Small intestine (tissue), 16 donors: ENCODE measurements at places on chromosomes 2 and 18. TPM values are rescaled to one million over a fixed set of nuclear protein-coding genes. Genes with fewer than 3 reads are reported as not detected.

GRCh38 chr2:46435796-46436360 is 43.5 kb upstream of the TMEM247 start:
- no peak for DNase-seq

DNA sequence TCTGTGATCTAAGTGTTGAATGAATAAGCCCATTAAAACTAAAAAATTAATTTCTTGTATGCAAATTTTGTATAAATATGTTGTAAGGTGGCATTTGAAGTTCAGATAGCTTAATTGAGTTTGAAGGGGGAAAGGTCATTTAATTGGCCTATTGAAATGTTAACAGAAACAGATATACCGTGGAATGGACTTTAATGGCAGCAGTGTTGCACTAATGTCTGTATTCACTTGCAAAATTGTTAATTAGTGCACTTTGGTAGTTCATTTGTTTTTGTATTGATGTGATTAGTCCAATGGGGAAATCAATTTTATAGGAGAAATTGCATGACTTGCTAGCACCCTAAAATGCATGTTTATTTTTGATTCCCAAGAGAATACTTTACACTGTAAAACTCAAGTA is 41.8 kb upstream of the OTX1 start:
- no peak for DNase-seq

DNA sequence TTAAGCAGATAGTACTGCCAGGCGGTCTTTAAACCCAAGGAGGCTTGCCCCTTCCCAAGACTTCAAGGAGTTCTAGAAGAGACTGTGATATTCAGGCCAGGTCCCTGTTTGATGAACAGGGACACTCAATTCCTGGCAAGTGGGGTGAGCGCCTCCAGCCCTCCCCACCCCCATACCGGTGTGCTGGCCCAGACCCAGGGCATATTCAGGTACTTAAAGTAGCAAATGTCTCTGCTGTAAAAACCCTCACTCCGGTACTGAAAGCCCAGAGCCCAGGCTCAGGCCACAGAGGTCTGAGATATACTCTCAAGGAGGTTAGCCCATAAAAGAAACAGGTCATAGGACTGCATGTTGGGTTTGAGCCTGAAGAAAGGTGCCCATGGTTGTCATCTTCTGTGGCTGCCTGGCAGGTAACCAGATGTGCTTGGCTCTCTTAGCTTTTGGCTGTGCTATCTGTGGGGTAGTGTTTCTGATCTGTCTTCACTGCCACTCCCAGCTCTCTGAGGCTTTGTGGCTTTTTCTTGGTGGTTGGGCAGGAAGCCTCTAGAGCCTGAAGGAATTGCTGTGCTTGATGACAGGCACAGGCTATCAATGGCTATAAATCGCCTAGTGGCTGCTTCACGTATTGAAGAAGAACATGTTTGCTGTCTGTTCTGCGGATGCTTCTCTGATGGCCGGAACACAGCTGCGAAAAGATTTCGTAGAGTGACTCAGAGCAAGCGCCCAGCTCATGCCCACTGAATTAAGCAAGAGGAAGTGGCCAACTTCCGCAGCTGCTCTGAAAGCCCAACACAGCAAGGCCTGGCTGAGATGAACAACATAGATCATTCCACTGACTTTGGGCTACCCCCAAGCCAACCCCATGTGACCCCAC is 63.3 kb upstream of the ALPP start:
- DNase-seq: no peak

GRCh38 chr2:5410991-5411700 is 281.0 kb upstream of the SOX11 start:
- no peak for DNase-seq

DNA sequence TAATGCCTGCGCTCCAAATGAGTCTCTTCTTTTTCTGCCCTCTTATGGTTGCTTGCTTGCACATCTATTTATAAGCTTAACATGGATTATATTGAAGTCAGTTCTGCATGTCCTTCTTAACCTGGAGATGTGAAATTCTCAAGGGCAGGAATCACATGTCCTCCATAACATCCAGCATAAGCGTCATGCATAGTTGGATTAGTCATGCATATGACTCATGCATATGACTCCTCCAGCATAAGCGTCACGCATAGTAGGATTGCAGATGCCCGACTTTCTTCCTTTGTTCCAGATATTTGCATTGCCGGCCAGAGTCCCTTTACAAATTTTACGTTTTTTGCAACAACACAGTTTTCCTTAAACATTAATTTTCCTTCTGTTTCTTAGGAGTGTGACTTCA is 308.6 kb downstream of the TGIF1 start:
- no peak for DNase-seq

- peak; percentile 51 for DNase-seq
These were observed 344.8 kb downstream of the TGIF1 start for GRCh38 chr18:3794537-3795348.

GRCh38 chr18:34493099-34493544 is 217.0 kb upstream of the DTNA start:
- peak; percentile 85 for DNase-seq

GRCh38 chr2:219983836-219984235 is 356.4 kb downstream of the SLC4A3 start:
- no peak for DNase-seq

DNA sequence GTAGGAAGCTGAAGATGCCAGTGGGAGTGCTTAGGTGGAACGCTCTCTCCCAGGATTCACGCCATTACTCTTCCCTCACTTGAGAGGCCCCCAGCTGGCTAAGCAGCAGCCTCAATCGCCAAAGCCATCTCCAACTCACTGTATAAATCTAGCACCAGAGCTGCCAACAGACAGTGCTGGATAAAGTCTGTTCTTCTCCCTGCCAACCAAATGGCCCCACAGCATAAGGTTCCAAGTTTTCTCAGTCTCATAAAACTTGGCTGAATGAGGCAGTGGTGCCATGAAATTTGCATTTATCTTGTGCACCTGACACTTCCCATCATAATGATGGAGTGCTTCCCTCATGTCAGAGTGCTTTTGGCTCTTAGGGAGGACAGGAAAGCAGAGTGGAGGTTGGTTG is 428.2 kb upstream of the ETAA1 start:
- DNase-seq: no peak

DNA sequence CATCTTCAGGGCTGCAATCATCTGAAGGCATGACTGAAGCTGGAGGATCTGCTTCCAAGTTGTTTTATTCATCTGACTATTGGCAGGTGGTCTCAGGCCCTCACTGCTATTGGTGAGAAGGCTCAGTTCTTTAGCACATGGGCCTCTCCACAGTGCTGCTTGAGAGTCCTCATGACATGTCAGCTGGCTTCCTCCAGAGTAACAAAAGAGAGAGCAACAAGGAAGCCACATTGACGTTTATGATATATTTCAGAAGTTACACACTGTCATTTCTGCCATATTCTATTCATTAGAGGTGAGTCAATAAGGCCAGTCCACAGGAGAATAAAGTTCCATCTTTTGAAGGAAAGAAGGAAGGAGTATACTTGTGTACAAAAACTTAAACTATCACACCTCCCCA is 7.9 kb upstream of the SIGLEC15 start:
- no peak for DNase-seq

DNA sequence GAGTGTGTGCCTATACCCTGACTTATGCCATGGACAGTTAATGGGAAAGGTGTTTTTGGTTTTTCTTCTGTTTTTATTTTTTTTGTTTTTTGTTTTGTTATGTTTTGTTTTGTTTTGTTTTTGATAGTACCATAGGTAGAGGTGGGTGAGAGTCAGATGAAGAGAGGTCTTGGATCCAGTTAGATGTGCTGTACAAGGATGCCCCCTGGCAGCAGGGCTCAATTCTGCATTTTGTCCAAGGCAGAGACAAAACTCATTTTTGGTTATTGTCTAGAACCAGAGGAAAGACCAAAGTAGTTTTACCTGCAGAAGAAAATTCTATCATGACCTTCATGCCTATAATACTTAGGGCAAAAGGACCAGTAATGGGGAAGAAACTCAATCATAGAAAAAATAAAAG is 48.5 kb downstream of the SLC5A7 start:
- DNase-seq: no peak

- no peak for DNase-seq
These were observed 23.7 kb downstream of the METTL8 start for GRCh38 chr2:171410101-171410500.

- no peak for DNase-seq
These were observed 30.5 kb downstream of the GPC1 start for GRCh38 chr2:240465765-240466578.

GRCh38 chr2:3670376-3670775 is 12.4 kb downstream of the ALLC start:
- no peak for DNase-seq

The MEP1B gene
- 0.47 TPM for polyA plus RNA-seq

The MYL12B gene
- 1,170 TPM for polyA plus RNA-seq

The ABCG8 gene
- 38.9 TPM for polyA plus RNA-seq

The MALL gene
- 123 TPM for polyA plus RNA-seq

The APOB gene
- 140 TPM for polyA plus RNA-seq

The DLGAP1 gene
- not detected for polyA plus RNA-seq

The MC5R gene
- polyA plus RNA-seq: 5.0 TPM

The TMEM200C gene
- 0.16 TPM for polyA plus RNA-seq

The CNTNAP5 gene
- 0.12 TPM for polyA plus RNA-seq

The ACTR1B gene
- polyA plus RNA-seq: 66.5 TPM

The KCNS3 gene
- polyA plus RNA-seq: 0.67 TPM
